Sigmoid colon (tissue), 7 donors: ENCODE measurements at places on chromosomes 3 and 15. TPM values are rescaled to one million over a fixed set of nuclear protein-coding genes. Genes with fewer than 3 reads are reported as not detected.

DNA sequence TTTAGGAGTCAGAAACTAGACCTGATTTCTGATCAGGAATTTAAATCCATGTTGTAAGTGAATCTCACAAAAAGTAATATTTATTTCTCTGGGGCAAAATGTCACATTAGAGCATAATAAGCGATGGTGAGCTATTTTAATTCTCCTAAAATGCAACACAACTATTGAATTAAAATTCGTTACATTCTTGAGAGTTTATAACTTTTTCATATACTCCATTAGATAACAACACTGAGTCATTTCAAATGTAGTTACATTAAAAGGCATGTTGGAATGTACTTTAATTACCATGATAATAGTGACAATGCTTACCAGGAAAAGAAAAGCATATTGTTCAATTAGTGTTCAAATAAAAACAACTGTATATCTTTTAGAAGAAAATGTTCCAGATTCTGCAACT, 116.9 kb downstream of the CADM2 start:
- DNase-seq = no peak
- no peaks in the 10 kb centered on the region for H3K36me3 ChIP-seq
- no peak overlapping the region for H3K27ac ChIP-seq
- H3K4me3 ChIP-seq = no peak overlapping the region
- H3K27me3 ChIP-seq = no peaks in the 10 kb centered on the region

- no peak overlapping the region for H3K4me3 ChIP-seq
- DNase-seq = no peak
- H3K4me1 ChIP-seq = no peaks in the 10 kb centered on the region
- H3K27me3 ChIP-seq = no peaks in the 10 kb centered on the region
- H3K36me3 ChIP-seq = no peaks in the 10 kb centered on the region
These were observed 73.9 kb downstream of the TRIM69 start for GRCh38 chr15:44810237-44810636.

- no peak overlapping the region for H3K27ac ChIP-seq
- no peak overlapping the region for H3K4me3 ChIP-seq
- DNase-seq = no peak
- H3K36me3 ChIP-seq = no peaks in the 10 kb centered on the region
These were observed 291.0 kb downstream of the TBL1XR1 start for GRCh38 chr3:176906046-176906905.

DNA sequence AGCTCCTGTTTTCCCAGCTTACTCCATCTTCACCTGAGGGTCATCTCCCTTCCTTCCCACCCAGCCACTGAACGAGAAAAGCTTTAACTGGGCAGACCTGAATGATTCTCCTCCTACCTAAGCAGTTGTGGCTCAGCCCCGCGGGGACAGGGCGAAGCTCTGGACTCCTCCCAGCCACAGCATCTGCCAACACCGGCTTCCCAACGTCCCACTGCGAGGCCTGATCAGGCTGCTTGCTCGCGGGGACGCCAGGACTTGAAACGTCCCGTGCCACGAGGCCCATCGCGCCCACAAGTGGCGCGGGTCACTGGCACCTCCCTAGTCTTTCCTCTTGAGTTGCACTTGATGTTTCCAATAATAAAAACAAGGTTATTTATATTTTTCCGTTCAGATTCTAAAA, at the start of gene SPATA16:
SPATA16 (minus strand) TSS at position 250 of the 400 bp plus-strand sequence. CDS start 23,504 bp downstream, outside the sequence.
- no peak for DNase-seq
- no peaks in the 10 kb centered on the region for H3K4me1 ChIP-seq
- H3K4me3 ChIP-seq = no peak within 1 kb of the TSS
- H3K27ac ChIP-seq = no peak within 1 kb of the TSS
- no peaks in the 10 kb centered on the region for H3K36me3 ChIP-seq

- no peaks in the 10 kb centered on the region for H3K36me3 ChIP-seq
- no peak overlapping the region for H3K27ac ChIP-seq
- H3K27me3 ChIP-seq = no peaks in the 10 kb centered on the region
- H3K4me1 ChIP-seq = no peaks in the 10 kb centered on the region
- H3K4me3 ChIP-seq = no peak overlapping the region
These were observed 683.0 kb downstream of the TBL1XR1 start for GRCh38 chr3:176514297-176514696.

DNA sequence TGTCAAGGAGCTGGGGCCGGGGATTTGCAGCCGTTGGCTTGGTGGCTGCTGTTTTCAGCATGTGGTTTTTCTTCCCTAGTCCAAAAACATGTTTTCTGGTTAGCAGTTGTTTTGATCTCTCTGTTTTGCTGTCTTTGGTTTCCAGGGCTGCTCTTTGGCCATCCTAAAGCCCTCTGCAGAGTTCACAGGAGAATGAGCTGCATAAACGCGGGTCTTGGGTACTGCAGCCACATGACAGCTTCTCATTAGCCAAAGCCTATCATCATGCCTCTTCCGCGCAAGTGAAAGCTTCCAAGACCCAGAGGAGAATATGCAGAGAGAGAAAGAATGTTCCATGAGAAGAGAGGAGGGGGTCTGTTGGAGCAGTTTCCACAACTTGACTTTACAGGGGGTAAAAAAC, 138.5 kb downstream of the NTRK3 start:
- no peak overlapping the region for H3K27ac ChIP-seq
- no peak for DNase-seq
- H3K4me1 ChIP-seq = peaks cover 16% of the 10 kb centered on the region
- H3K36me3 ChIP-seq = no peaks in the 10 kb centered on the region

- no peak overlapping the region for H3K27ac ChIP-seq
- DNase-seq = no peak
- no peak overlapping the region for H3K4me3 ChIP-seq
- no peaks in the 10 kb centered on the region for H3K27me3 ChIP-seq
- H3K4me1 ChIP-seq = no peaks in the 10 kb centered on the region
These were observed 559.9 kb upstream of the MCTP2 start for GRCh38 chr15:93671387-93671943.

DNA sequence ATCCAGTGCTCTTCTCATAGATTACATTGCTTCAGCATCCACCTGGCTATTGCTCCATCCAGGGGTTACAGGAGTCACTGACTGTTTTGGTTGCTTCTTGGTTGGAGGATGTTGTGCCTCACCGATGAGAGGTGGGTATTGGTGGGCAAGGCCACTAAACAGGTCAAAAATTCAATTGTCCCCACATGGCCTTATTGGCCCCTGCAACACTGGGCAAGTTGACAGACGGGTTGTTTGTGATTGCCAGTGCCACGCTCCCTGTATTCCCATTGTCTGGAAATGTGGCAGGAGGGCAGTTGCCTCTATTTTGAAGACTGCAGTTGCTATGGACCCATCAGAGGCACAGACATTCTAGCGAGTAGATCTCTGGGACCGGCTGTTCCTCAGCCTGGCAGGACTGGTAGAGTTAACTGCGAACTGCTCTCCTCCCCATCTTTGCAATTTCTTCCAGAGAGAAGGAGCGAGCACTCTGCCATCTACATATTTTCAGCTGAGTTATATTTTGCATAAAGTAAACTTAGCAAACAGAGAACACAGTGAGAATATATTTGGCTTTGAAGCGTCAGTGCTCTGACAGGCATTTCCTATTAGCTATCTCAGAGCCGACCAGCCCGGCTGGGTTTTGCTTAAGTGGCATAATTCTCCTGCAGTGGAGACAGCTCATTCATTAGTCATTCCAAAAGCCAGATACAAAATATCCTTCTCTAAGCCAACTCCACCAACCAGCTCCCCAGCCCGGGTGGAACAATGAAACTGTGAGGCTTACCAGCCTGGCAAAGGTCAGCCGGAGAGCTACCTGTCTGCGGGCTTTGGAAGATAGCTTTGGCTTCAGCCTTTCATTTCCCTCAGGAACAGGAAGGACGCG, 26.0 kb upstream of the MAGEF1 start:
- no peak for DNase-seq
- H3K27me3 ChIP-seq = no peaks in the 10 kb centered on the region
- no peak overlapping the region for H3K27ac ChIP-seq
- H3K36me3 ChIP-seq = no peaks in the 10 kb centered on the region
- H3K4me1 ChIP-seq = peaks cover 15% of the 10 kb centered on the region

DNA sequence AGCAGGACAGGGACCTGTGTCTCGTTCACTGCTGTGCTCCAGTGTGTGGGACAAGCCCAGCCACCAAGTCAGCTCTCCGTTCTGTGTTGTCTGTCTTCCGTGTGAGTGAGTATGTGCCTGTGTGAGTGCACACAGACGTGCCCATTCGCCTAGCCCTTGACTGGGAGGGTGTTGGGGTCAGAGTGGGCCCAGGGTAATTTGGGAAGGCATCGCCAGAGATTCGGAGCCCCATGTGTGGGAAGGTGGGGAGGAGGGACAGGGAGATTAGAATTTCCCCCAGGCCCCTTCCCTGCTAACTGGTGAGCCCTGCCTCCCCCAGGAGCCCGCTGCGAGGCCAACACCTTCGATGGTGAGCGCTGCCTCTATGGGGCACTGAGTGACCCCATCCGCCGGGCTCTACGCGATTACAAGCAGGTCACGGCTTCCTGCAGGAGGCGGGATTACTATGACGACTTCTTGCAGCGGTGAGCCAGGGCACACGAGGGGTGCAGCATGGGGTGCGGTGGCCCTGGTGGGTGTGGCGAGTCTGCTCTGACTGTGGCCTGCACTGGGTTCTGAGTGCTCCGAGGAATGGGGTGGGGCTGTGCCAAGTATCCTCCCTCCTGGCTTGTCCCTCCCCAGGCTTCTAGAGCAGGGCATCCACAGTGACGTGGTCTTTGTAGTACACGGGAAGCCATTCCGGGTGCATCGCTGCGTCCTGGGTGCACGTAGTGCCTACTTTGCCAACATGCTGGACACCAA, 3.1 kb downstream of the ABTB1 start:
- H3K27me3 ChIP-seq = no peaks in the 10 kb centered on the region
- H3K36me3 ChIP-seq = peaks cover 16% of the 10 kb centered on the region
- H3K4me1 ChIP-seq = no peaks in the 10 kb centered on the region
- no peak overlapping the region for H3K27ac ChIP-seq
- H3K4me3 ChIP-seq = no peak overlapping the region
- DNase-seq = peak; percentile 57

DNA sequence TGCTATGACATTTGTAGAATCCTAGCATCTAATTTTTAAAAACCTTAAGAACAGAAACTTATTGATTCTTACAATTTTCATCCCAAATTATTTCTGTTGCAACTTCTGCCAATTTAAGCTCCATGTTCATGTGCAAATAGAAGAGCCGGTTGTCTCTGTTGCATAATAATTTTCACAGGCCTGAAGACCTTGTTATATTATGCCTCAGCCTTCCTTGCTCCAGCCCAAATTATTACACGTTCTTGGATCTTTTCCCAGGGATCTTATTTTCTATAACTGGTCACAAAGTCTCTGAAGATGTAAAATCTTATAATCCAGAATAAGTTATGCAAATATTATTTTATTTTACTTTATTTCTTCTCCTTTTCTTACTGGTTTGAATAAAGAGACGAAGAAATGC, 210.7 kb upstream of the DPH6 start:
- no peak for DNase-seq
- no peak overlapping the region for H3K27ac ChIP-seq
- no peaks in the 10 kb centered on the region for H3K4me1 ChIP-seq
- H3K4me3 ChIP-seq = no peak overlapping the region
- H3K36me3 ChIP-seq = no peaks in the 10 kb centered on the region

DNA sequence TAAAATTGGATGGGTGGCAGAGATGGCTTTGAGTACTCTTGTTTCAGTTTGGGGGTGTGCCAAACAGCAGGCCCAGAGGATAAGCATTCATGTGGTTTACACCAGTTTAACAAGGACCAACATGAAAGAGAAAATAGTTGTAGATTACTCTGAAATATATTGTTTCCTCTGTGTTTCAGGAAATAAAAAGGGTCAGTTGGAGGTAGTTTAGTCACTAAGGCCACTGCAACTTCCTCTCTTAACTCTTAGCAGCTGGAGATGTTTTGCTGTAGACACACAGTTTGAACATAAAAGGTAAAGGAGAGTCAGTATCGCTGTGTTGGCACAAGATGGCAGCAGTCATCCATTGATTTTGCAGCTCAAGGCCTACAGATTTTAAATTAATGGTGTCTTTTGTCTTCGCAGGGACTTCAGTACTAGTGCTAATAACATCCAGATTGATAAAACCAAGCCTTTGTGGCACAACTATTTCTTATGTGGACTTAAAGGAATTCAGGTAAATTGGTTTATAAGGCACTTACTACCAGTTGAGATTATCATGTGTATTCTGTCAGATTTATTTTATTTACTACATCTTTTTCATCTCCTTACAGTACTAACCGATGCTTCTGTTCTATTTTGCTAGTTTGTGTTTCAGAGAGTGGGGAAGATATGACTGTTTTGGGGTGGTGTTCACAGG, 65.5 kb downstream of the GALK2 start:
- DNase-seq = peak; percentile 78
- H3K27me3 ChIP-seq = no peaks in the 10 kb centered on the region
- no peak overlapping the region for H3K4me3 ChIP-seq
- no peaks in the 10 kb centered on the region for H3K36me3 ChIP-seq
- peak overlapping the region; percentile 65 for H3K27ac ChIP-seq
- H3K4me1 ChIP-seq = no peaks in the 10 kb centered on the region

- no peaks in the 10 kb centered on the region for H3K36me3 ChIP-seq
- H3K27ac ChIP-seq = no peak overlapping the region
- no peak overlapping the region for H3K4me3 ChIP-seq
- H3K27me3 ChIP-seq = no peaks in the 10 kb centered on the region
- DNase-seq = no peak
These were observed 311.5 kb downstream of the SV2B start for GRCh38 chr15:91411586-91411985.

GRCh38 chr3:4776980-4777581, 202.2 kb upstream of the BHLHE40 start:
- no peak for DNase-seq
- H3K4me3 ChIP-seq = no peak overlapping the region
- no peaks in the 10 kb centered on the region for H3K36me3 ChIP-seq

- no peaks in the 10 kb centered on the region for H3K36me3 ChIP-seq
- H3K4me3 ChIP-seq = no peak overlapping the region
- H3K27ac ChIP-seq = no peak overlapping the region
- H3K27me3 ChIP-seq = no peaks in the 10 kb centered on the region
- DNase-seq = no peak
These were observed 392.6 kb upstream of the CBLB start for GRCh38 chr3:106261396-106261795.

- H3K4me1 ChIP-seq = no peaks in the 10 kb centered on the region
- H3K36me3 ChIP-seq = peaks cover 5% of the 10 kb centered on the region
- H3K27me3 ChIP-seq = no peaks in the 10 kb centered on the region
- H3K4me3 ChIP-seq = no peak overlapping the region
- H3K27ac ChIP-seq = peak overlapping the region; percentile 25
- DNase-seq = no peak
These were observed 36.8 kb upstream of the SCAANT1 start for GRCh38 chr3:63949005-63949404.

- no peak overlapping the region for H3K4me3 ChIP-seq
- H3K27me3 ChIP-seq = no peaks in the 10 kb centered on the region
- no peak for DNase-seq
- H3K27ac ChIP-seq = peak overlapping the region; percentile 4
These were observed 341.2 kb upstream of the C2CD4B start for GRCh38 chr15:62506217-62506805.

Gene TNNC1
- total RNA-seq = 0.99 TPM

Gene P2RY1
- 24.6 TPM for total RNA-seq

Gene ANKDD1A
- 9.4 TPM for total RNA-seq

Gene STIMATE
- total RNA-seq = 12.1 TPM

Gene CCDC39
- 0.16 TPM for total RNA-seq

Gene GOLGA6D
- total RNA-seq = not detected

Gene ZNF860
- total RNA-seq = under 0.01 TPM

Gene KCNH8
- total RNA-seq = 0.66 TPM

Gene PRR20G
- total RNA-seq = not detected

Gene ZNF619
- 5.0 TPM for total RNA-seq

Gene DUOXA1
- total RNA-seq = 0.55 TPM
